Amniotic stem cell (primary cell): ENCODE measurements at places on chromosomes 16 and 17.

DNA sequence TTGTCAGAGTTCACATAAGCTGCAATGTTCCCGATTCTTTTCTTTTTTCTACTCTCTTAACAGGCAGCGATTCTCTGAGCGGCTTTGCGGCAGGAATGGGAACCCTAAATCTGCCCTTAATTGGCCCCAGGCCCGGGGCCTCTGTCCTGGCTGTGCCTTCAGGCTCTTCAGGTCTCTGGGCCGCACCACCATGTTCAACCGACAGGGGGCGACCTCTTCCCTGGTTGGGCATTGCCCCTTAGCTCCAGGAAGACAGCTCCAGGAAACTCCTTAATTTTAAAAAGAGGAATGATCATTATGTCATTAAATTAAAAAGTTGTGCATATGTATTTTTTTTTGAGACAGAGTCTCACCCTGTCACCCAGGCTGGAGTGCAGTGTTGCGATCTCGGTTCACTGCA, 20.3 kb downstream of the CACNG5 start:
- no peak for DNase-seq

DNA sequence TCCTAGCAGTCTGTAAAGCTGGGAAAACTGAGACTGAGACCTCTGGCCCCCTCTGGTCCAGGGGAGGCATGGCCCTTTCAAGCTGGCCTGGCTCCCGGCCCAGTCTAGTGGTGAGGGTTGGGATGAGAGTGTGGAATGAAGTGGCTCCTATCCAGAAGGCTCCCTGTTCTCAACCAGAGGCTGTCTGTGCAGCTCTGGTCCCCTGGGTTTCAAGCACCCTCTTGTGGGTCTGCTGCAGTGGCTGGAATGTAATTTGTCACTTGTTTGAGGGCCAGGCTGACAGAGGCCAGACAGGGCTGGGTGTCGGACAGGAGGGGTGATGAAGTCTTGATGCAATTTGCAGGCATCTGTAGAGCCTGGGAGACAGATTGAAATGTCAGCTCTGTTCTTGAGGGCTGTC, 22.1 kb upstream of the PHF12 start:
- DNase-seq, result no peak

- no peak for DNase-seq
Measured at GRCh38 chr16:86549076-86549892, 5.8 kb downstream of the MTHFSD start.

DNA sequence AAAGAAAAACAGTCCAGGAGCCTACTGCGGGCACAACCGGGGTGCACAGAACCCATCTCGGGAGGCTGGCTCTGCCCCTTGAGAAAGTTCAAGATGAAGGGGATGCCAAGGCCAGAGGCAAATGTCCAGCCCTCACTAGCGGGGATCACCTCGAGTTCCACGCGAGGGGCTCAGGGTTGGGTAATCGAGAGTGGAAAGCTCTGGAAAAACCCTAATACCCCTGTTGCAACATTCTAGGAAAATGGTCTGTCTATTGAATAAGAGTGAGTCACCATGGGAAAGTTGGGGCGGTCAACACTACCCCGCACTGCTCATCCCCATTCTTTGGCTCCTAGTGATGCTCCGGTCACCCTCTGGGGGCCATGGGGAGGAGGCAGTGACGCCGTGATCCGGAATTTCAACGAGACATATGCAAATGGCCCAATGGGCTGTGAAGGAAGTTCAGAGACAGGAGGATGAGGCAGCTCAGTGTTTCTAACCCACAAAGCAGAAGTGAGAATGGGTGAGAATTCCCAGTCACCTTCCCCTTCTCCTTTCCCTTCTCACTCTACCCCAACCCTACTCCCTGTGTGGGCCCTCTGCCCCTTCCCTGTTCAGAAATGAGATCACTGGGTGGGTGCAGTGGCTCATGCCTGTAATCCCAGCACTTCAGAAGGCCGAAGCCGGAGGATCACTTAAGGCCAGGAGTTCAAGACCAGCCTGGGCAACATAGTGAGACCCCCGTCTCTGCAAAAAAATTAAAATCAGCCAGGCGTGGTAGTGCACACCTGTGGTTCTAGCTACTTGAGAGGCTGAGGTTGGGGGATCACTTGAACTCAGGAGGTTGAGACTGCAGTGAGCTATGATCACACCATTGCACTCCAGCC, 22.4 kb downstream of the SOCS3 start:
- DNase-seq, result no peak

GRCh38 chr16:70337814-70338213, 8.9 kb upstream of the DDX19A start:
- DNase-seq, result no peak

DNA sequence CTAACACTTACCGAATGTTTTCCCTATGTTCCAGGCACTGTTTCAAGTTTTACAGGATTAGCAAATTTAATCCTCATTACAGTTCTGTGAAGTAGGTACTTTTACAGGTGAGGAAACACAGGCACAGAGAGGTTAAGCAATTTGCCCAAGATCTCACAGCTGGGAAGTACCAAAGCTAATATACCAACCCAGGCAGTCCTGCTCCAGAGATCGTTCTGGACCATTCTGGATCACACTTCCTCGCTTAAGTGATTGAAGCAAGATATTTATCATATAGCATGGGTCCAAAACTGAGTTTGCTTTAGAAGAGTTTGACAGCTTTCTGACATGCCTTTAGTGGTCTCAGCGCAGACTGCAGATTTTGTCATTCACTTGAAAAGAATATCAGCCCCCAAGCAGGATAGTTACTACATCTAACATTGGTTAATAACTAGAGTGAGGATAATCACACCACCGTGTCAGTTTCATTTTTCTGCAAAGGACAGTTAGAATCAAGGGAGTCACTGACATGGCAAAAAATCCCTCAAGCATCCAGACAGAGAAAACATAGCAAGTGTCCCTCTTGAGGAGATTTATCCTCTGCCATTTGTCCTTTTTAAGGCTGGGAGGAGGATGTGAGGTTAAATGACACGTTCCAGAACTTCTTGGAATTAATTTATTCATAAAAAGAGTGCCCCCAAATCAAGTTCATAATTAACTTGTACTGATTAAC, 5.1 kb downstream of the HS3ST3B1 start:
- no peak for DNase-seq

DNA sequence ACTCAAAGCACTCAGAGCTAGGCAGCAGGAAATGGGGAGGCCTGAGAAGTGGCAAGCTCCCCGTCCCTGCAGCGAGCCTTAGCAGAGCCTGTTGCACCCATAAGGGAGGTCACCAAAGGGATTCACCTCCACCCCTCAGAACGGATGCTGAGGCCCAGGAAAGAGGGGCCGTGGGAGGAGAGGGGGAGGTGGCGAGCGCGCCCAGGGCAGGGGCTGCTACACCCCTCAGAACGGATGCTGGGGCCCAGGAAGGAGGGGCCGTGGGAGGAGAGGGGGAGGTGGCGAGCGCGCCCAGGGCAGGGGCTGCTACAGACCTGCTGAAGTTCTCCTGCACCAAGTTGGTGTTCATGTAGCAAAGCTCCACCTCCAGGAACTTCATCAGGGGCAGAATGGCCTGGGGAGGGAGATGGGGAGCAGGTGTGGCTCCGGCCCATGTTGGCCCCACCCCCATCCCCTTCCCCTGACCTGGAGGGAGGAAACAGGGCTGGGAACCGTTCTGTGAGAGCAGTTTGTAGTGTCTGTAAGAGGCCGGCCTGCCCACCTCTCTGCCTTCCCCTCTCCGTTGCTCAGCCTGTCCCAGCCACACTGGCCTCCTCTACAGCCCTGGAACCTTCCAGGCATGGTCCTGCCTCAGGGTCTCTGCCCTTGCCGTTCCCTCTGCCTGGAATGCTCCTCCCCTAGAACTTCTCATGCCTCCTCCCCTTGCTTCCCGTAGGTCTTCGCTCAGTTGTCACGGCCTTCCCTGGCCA, 11.4 kb downstream of the UNC13D start:
- no peak for DNase-seq

- DNase-seq, result no peak
Measured at GRCh38 chr16:17691899-17692176, 221.1 kb upstream of the XYLT1 start.

DNA sequence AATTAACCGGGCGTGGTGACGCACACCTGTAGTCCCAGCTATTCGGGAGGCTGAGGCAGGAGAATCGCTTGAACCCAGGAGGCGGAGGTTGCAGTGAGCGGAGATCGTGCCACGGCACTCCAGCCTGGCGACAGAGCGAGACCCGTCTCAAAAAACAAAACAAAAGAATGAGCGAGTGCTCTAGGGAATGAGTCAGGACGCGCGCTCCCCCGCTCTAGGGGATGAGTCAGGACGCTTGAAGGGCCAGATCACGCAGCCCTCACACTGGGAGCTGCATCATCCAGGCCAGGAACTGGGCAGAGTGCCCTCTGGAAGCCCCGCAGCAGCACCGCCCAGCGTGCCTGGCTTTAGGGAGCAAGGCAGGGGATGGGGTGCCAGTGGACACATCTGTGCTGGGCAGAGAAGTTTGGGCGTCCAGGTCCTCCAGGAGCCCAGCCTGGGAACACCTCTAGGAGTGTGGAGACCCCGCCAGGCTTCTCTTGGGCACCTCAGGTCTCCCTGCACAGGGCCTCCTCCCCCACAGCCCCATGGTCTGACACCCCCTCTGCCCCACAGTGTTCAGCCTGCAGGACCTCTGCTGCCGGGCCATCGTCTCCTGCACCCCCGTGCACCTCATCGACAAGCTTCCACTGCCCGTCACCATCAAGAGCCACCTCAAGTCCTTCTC, 3.9 kb upstream of the WFIKKN1 start:
- peak; percentile 96 for DNase-seq

GRCh38 chr16:52548261-52549010, 1.5 kb upstream of the TOX3 start:
- DNase-seq, result no peak

- no peak for DNase-seq
Measured at GRCh38 chr17:57523926-57524632, 221.0 kb downstream of the CCDC182 start.

- DNase-seq, result peak; percentile 55
Measured at GRCh38 chr17:81579821-81580321, 27.7 kb upstream of the FAAP100 start.

DNA sequence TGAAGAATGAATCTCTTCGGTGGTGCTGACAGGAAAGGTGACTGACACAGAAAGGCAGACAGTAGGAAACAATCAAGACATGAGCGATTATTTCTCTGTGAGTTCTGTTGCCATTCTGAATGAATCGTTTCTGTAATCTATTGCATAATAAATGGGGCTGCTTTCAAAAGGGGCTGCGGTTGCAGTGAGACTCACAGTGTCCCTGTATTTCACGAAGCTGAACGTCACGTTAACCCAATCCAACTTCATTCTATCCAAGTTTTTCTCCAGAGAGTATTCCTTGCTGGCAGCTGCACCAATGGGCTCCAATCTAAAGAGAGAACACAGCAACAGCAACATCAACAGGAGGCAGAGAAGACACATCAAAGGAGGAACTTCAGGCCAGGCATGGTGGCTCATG, 75.4 kb downstream of the DNAH3 start:
- no peak for DNase-seq

DNA sequence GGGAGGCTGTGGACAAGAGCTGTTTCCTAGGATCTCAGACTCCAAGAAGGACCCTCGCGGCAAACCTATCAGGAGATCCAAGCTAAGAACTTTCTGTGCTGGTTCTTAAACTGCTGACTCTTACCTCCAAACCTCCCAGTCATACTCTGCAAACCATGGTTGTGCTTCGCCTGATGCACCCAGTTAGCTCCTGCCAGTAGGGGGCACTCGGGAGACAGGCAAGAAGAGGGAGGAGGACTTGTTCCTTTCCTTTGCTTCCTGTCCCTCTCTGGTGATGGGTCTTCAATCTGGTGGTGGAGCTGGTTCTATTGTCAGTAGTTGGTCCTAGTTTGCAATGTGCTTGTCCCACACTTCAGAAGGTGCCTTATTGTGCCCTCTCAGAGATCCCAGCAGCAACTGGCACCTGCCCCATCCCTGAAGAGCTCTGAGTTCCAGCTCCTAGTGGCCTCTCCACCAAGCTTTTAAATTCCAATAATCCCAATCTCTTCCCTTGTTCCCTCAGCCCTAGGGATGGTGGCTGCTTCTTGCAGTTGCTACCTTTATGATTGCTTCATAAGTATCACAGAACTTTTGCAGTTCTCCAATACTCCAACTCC, 113.5 kb upstream of the RPL38 start:
- DNase-seq, result no peak

DNA sequence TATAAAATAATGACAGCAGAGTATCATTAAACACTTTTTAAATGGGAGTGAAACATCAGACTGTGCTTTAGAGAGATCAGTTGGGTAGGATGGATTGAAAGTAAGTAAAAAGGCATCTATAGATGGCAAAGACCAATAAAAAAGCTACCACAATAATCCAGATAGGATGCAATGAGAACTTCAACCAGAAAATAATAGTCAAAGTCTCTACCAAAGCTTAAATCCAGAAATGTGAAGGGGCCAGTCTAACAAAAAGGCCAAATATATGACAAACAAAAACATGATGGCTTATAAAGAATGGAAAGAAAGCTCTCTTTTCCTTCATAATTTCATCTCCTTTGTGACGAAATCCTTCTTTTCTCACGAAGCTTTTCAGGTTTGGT, 12.3 kb downstream of the KANSL1 start:
- no peak for DNase-seq

DNA sequence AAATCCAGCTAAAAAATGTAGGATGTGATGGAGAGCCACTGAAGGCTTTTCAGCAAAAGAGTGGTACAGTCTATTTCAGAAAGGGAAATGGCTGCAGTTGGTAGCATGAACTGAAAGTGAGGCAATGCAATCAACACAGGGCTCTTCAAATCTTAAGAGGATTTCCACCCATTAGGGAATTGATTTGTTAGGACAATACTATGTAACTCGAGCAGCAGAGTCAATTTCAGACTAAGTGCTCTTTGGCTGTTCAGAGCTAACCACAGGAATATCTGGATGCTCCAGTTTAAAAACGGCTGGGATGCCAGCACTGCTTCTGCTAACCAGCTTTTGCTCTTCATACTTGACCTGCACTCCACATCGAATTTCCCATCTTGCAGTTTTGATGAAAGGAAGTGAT, 24.6 kb downstream of the CACNG1 start:
- no peak for DNase-seq

DNA sequence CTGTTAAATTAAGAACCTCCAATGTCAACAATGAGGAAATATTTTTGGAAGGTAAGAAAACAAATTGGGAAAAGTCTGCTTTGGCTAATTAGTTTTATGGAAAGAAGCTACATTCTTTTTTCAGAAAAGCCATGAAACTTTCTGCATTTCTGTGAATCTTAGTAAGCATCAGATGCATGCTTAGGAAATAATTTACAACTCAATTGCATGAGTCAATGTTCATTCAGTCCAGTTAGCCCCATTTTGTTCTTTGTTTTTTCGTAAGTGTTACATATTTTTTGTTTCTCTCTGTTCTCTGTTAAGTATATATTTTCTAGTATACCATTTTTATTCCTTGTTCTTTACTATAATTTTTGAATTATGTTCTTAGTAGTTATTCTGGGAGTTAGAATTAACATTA, 195.2 kb upstream of the KIF2B start:
- DNase-seq, result no peak

DNA sequence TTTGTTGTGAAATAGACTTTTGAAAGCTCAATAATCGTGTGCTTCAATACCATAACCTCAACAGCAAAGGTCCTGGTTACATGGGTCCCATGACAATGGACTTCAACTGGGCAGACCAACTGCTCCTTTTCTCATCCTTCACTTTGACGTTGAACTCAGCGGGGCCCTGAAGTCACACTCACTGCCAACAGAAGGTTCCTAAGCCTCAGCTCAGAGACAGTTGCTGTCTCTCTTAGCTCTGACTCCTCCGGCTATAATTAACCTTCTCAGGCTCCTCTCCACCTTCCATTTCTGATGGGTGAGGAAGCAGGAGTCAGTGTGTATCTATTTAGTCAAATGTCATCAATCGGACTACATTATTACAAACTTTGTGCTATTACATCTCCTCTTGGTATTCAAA, 23.8 kb downstream of the MPP3 start:
- DNase-seq, result no peak
